GM12865 (cell line): ENCODE measurements at places on chromosomes 16 and 17.
A peak's percentile ranks its signal among the peaks of the same experiment; 100 is the strongest.

GRCh38 chr17:57086069-57086930 is 1.3 kb downstream of the AKAP1 start:
- peak; percentile 28 for DNase-seq

- no peak for DNase-seq
These were observed 36.4 kb downstream of the CLEC16A start for GRCh38 chr16:10980813-10981212.

DNA sequence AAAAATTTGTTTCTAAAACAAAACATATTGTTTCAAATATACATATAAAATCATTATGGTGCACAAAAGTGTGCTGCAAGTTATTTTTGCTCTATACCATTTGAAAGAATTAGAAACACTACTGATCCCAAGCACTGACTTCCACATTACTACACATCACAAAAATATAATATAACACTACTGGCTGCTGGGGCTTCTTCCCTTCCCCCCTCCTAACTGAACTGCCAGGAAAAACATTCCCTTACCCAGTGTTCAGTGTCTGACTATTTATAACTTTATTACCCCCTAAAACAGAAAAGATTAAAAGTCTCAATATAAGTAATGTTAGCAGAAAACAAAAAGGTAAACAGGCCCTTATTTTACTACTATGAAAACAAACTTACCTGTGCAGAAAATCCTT is 36.9 kb downstream of the GPATCH8 start:
- DNase-seq: no peak

GRCh38 chr16:52572656-52573055 is 25.7 kb upstream of the TOX3 start:
- DNase-seq: no peak

DNA sequence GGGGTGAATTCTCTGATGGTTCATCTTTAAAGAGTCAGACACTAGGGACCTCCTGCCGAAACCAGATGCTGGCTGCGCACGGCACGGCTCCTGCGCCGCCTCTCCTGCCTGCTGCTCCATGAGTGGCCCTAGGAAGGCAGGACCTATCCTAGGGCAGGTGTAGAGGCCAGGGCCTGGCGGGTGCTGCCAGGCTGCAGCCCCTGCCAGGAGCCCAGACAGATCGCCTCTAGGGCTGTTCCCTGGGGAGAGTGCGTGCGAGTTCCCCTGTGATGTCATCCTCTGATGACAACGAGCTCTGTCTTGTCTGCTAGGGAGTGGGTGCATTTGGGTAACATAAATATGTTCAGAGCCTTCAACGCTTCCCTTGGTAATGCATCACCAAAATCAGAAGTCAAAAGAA is 23.9 kb downstream of the SLC38A10 start:
- DNase-seq: no peak

DNA sequence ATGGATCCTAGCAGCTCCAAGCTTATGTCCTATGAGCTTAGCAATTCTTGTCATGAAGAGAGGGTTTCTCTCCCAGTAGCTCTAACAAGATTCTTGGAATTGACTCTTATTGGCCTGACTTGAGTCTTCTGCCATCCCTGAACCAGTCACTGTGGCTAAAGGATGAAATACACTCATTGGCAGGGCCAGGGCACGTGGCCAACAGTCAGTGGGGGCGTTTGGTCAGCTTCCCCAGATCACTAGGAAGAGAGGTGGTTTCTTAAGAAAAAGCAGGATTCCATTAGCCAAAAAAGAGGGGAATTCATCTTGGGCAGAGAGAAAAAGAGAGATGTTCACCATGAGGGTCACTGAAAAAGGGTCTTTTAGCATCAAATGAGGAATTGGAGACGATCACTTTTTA is 363.2 kb downstream of the SNX29 start:
- no peak for DNase-seq

DNA sequence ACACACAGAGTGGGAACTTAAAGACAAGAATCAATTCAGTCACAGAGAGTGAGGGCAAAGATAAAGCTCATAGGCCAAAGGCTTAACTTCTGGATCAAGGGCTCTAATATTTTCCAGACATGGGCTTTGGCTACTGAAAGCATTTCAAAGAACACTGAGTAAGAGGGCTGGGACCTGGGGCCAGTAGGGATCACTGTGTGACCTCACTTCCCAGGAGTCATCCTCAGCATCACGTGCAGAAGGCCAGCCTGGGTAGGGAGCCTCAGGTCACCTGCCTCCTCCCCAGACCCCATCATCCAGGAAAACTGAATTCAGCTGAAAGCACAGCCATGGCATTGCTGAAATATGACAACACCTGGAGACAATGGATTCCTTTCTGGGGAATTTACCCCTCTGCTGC is 163.5 kb downstream of the RAB11FIP4 start:
- no peak for DNase-seq

GRCh38 chr17:57750895-57751294 is 5.8 kb upstream of the CCDC182 start:
- DNase-seq: no peak

- no peak for DNase-seq
These were observed 15.1 kb upstream of the MAP2K3 start for GRCh38 chr17:21269394-21269793.

DNA sequence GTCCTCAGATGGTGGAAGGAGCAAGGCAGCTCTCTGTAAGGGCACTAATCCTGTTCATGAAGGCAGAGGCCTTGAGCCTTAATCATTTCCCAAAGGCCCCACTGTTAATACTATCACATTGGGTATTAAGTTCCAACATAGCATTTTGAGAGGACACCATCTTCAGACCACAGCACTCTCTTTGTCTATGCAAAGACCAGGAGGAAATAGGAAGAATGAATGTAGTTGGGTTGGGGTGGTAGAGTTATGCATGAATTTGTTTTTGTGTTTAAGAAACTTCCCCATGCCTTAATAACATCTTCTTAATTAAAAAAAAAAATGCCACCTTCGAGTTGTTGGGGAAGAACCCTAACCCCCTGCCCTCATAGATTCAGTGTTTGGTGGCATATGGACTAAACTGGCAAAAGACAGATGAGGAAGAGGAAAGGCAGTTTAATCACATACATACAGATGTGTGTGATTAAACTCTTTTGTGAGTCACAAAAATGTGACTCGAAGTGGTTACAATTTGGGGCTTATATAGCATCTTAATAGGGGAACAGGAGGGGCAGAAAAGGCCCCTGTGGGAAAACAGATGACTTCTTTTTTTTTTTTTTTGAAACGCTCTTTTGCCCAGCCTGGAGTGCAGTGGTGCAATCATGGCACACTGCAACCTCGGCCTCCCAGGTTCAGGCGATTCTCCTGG is 35.0 kb upstream of the SLC5A10 start:
- DNase-seq: no peak
